ENCODE measurements at places on chromosomes 13 and 19. TPM values are rescaled to one million over a fixed set of nuclear protein-coding genes. Genes with fewer than 3 reads are reported as not detected.

The C1QTNF9 gene
- total RNA-seq: not detected

The ZNF536 gene
- total RNA-seq: not detected

The FARP1 gene
- total RNA-seq: 14.8 TPM

The ACP7 gene
- 0.06 TPM for total RNA-seq

The PDE4C gene
- total RNA-seq: 0.47 TPM

The TDRD12 gene
- 0.18 TPM for total RNA-seq

The ANKRD24 gene
- 0.29 TPM for total RNA-seq

The OXGR1 gene
- total RNA-seq: not detected

The GIPR gene
- 3.2 TPM for total RNA-seq

The ZNF91 gene
- total RNA-seq: 0.60 TPM

The CDC42EP5 gene
- total RNA-seq: 0.17 TPM

The APC2 gene
- 2.1 TPM for total RNA-seq

The C19orf81 gene
- total RNA-seq: 4.3 TPM

The RGL3 gene
- 2.4 TPM for total RNA-seq

The SLC7A10 gene
- total RNA-seq: 0.15 TPM

The ZSCAN4 gene
- total RNA-seq: not detected

The CYP4F2 gene
- 0.14 TPM for total RNA-seq

The ZNF730 gene
- not detected for total RNA-seq

The FGF22 gene
- total RNA-seq: 0.64 TPM

The CYSLTR2 gene
- total RNA-seq: not detected

The MYH14 gene
- 6.4 TPM for total RNA-seq

The SSC5D gene
- total RNA-seq: 0.53 TPM

The KIR3DL2 gene
- total RNA-seq: not detected

The KIR2DL1 gene
- total RNA-seq: not detected

The RETN gene
- total RNA-seq: not detected

The RBM26 gene
- 21.7 TPM for total RNA-seq

The PLIN5 gene
- total RNA-seq: 0.10 TPM

The OVOL3 gene
- 0.36 TPM for total RNA-seq

The PALM3 gene
- total RNA-seq: 2.4 TPM

The SH2D3A gene
- total RNA-seq: 19.4 TPM

The TTC9B gene
- 0.29 TPM for total RNA-seq

The ZGLP1 gene
- total RNA-seq: 1.1 TPM

The SERP2 gene
- total RNA-seq: not detected

The INSL3 gene
- total RNA-seq: 0.31 TPM

The ZNF226 gene
- 23.0 TPM for total RNA-seq

The PNMA8B gene
- not detected for total RNA-seq

The LGI4 gene
- 0.13 TPM for total RNA-seq

The UPF3A gene
- total RNA-seq: 28.9 TPM

Measured in A549 treated with GW870086 at 1 μM for 4 hours (cell line).